Effector memory CD4-positive, alpha-beta T cell (primary cell): ENCODE measurements at places on chromosomes 12 and 14.
A peak's percentile ranks its signal among the peaks of the same experiment; 100 is the strongest.

- DNase-seq: no peak
Measured at GRCh38 chr12:228846-229200, 14.9 kb upstream of the SLC6A12 start.

DNA sequence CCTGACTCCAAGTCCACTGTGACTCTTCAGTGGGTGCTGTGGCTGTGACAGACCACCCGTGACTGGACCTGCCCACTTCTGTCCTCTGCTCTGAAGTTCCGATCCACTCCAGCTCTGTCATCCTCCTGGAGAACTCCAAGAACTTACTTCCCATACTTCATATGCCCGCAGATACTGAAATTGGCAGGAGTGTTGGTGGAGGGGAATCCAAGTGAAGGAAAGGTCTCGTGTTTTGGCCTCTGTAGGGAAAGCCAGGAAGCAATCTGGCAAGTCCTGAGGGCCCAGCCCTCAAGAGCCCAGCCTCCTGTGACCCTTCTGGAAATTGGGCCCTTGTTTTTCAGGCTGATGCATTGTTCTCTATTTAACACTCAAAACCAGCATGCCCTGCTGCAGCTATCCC lies 22.4 kb upstream of the FKBP4 start:
- DNase-seq: no peak

DNA sequence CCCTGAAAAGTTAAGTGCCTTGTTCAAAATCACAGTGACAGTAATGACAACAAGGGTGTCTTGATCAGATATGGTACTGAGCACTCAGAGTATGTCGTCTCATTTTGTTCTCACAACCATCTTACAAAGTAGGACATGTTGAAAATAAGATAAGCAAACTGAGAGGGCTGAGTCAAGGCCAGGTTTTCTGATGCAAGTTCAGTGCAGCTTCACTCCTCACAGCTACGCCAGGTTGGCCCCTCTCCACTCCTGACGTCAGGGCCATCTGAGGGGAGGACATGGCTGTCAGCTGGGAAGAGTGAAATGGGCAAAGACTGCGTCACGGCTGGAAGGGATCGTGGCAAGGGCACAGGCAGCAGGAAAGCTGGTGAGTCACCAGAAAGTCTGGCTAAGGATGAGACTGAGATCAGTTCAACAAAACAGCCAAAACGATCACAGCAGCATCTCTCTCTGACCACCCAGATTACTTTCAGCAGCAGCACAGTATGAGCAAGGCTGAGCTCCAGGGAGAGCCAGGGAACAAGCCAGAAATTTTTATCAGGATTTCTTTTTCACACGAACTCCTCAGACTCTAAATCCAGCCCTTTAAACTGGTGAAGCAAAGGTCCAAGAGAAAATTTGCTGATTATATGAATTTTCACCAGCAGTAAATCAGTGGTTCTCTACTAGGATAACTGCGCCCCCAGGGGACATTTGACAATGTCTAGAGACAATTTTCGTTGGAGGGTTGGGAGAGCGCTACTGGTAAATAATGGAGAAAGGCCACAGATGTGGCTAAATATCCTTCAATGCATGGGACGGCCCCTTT lies 297.9 kb upstream of the AMIGO2 start:
- no peak for DNase-seq

DNA sequence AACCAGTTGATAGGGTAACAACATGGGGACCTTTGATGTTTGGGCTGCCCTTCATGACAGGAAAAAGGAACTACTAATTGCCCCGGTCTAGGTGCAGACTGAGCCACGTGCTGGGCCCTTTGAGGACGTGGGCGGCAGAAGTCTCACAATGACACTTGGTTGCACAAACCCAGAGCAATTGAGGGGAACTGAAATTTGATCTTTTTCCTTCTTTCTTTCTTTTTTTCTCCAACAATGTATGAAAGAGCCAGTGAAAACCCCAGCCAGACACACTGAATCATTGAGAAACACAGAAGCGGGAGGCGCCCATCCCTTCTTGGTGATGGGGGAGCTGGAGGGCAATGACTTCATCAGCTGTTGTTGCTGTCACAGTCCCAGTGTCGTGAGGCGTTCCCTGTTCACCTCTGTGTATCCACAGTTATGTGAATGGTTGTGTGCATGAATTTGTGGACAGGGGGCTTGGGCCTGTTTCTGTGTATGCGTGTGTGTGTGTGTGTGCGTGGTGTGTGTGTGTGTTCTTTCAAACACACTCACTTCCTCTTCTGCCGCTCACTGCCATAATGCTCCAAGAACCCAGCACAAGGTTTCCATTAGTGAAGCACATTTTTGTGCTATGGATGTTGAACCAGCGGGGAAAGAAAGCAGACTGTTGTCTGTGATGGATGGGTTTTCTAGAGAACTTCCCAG lies 137.5 kb upstream of the CCND2 start:
- no peak for DNase-seq

DNA sequence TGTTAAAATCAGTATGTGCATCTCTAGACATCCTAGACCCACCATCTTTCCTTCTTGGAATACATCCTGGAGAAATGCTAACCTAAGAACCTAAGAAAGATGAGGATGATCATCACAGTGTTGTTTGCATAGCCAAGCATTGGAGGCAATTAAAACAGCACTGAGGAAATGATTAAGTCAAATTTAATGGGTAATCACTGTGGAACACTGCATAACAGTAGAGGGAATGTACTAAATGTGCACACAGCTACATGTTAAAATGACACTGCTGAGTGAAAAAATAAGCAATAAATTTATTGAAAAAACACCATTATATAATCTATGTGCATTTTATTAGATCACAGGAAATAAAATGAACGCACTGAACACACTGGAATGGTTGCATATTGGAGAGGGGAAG lies 987.1 kb upstream of the SEL1L start:
- no peak for DNase-seq

GRCh38 chr12:68868043-68868790 lies 60.2 kb downstream of the MDM2 start:
- DNase-seq: no peak

DNA sequence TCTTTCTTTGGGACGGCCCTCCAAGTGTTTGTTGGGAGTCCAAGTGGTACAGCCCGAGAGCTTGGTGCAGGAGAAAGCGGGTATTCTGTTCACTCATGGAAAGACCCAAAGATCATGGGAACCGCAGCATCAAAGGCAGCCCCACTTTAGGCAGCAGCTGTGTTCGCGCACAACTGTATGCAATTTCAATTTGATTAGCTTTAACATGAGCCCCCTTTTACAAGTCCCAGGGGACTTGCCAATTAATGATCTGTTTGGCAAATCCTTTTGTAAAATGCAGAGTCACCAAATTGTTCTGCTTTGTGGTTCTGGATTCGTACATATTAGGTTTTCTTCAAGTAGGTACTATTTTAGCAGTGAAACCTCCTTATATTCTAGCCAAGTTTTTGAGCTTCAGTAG lies 217.7 kb downstream of the AACS start:
- no peak for DNase-seq

DNA sequence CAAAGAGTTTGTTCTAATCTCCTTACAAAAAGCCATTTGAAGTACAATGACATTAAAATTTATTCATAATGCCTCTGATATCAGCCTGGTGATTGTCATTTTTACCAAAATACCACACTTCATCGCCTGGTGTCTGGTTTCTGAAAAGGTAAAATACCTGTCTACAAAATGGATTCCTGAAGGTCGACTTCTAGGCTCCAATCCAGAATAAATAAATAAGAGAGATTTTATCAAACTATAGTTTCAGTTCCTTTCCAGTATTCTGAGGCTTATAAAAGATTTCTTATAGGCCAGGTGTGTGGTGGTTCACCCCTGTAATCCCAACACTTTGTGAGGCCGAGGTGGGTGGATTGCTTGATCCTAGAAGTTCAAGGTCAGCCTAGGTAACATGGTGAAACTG lies 340.7 kb downstream of the SLC16A7 start:
- DNase-seq: no peak

DNA sequence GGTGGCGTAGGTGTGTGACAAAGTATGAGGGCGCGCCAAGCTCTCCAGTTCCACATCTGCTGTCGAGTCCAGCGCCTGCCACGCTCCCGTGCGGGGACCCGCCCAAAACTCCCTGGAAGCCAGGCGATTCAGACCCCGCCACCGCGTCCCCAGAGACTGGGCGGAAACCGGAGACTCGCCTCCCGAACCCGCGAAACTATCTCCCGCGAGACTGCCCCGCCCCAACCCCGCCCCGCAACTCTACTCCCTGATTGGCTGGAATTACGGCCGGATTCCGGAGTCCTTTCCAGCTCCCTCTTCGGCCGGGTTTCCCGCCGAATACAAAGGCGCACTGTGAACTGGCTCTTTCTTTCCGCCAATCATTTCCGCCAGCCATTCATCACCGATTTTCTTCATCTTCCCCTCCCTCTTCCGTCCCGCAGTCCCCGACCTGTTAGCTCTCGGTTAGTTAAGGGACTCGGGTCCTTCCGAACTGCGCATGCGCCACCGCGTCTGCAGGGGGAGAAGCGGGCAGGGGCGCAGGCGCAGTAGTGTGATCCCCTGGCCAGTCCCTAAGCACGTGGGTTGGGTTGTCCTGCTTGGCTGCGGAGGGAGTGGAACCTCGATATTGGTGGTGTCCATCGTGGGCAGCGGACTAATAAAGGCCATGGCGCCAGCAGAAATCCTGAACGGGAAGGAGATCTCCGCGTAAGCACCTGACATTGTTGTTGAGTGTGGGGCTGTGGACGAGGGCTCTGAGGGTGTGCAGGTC lies at the start of gene MTHFD1:
Gene MTHFD1, plus strand, starts transcription at position 572 of the 751 bp plus-strand sequence. Its CDS starts 75 bp downstream, at position 647.
- DNase-seq: peak; percentile 96

- DNase-seq: no peak
Measured at GRCh38 chr12:109098651-109099050, 1.3 kb downstream of the UNG start.

DNA sequence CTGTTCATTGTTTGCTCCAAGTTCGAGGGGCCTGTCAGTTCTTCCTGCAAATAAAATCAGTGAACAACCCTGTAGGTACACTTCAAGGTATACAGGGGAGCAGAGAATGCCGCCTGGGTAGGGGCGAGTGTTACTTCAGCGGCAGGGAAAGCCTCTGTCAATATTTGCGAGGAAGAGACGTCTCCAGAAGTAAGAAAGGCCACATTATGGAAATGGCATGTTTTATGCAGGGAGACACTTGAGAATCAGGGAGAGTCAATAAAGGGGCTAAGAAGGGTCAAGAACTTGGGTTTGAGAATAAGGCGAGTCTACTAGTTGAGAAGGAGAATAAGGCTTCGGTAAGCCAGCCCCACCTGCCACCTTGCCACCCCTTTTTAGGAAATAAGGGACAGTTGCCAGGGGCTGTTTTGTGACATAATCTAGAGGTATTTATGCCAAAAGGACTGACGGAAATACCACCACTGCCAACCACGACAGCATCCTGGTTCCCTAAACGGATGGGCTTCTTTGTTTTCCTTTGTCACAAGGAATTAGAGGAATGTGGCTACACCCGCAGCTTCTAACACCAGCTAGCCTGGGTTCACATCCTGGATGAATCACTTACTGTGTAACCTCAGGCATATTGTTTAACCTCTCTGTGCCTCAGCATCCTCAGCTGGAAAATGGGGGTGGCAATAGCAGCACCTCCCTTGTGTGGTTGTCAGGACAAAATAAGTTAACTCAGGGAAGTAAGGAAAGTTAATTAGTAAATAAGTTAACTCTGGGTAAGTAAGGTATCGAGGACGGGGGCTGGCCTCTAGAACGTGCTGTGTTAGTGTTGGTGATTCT lies 67.7 kb downstream of the EID3 start:
- DNase-seq: no peak

- no peak for DNase-seq
Measured at GRCh38 chr12:122943196-122943595, 23.1 kb downstream of the ABCB9 start.

GRCh38 chr12:92759634-92760268 lies 57.0 kb downstream of the PLEKHG7 start:
- no peak for DNase-seq

DNA sequence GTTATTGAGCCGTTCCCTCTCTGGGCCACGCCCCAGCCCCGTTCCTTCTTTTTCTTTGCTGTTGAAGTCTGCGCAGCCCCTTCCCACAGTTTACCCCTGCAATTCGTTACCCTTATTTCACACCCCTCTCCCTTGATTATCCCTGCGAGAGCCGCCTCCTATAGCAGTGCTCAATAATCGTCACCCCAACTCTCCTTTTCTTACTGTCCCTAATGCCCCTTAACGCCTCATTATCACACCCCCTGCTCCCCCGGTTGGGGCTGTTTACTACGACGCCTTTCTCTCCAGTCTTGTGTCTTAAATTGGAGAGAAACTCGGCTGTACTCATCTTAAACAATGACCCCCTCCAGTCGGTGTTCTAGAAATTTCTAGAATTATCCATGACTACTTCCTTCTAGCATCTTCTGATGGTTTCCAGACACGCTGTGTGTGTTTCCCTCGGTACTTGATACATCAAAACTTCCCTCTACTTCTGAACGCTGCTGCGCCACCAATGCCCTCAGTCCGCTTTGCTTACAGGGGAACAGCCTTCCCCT lies 713 bp upstream of the FBXL14 start:
- DNase-seq: no peak

DNA sequence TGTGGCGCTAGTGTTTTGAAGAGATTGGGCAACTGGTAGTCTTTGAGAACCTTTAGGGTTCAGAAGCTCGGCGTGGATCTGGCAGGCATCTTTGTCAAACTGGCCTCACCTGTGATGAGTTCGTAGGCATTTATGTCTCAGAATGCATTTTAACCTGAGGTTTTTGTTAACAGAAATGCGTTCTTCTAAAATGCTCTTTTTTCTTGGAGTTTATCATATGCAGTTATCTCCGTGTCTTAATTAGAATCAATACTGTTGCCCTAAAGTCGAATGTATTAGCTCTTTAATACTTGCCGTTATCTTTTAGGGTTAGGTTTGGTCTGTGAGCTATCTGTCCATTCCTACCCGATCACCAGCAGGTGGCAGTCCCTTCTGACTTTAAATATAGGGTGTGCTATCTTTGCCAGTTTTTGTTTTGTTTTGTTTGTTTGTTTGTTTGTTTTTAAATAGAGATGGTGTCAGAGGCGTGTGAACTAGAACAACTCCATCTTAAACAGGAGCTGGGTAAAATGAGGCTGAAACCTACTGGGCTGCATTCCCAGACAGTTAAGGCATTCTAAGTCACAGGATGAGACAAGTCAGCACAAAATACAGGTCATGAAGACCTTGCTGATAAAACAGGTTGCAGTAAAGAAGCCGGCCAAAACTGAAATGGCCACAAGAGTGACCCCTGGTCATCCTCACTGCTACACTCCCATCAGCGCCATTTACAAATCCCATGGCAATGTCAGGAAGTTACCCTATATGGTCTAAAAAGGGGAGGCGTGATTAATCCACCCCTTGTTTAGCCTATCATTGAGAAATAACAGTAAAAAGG lies 1.4 kb downstream of the ATF1 start:
- DNase-seq: peak; percentile 45

GRCh38 chr12:98280621-98281020 lies 234.8 kb upstream of the TMPO start:
- DNase-seq: no peak

GRCh38 chr12:95658386-95658785 lies 107.1 kb upstream of the USP44 start:
- DNase-seq: no peak
